ENCODE measurements at places on chromosomes 4 and X. TPM values are rescaled to one million over a fixed set of nuclear protein-coding genes. Genes with fewer than 3 reads are reported as not detected.

The SMIM31 gene
- not detected for polyA plus RNA-seq

The NUDT10 gene
- 17.1 TPM for polyA plus RNA-seq

The ALAS2 gene
- not detected for polyA plus RNA-seq

The FHDC1 gene
- 0.91 TPM for polyA plus RNA-seq

The RBM47 gene
- 2.7 TPM for polyA plus RNA-seq

The ERCC6L gene
- polyA plus RNA-seq, result 0.23 TPM

The REST gene
- 15.2 TPM for polyA plus RNA-seq

The FRG2 gene
- not detected for polyA plus RNA-seq

The NALF2 gene
- 0.20 TPM for polyA plus RNA-seq

The RHOXF2 gene
- not detected for polyA plus RNA-seq

The PRDM8 gene
- polyA plus RNA-seq, result 6.2 TPM

The PRRG3 gene
- 0.34 TPM for polyA plus RNA-seq

The TMEM156 gene
- polyA plus RNA-seq, result 1.1 TPM

The TMEM31 gene
- polyA plus RNA-seq, result 0.85 TPM

The ARX gene
- 78.0 TPM for polyA plus RNA-seq

The ALB gene
- polyA plus RNA-seq, result 0.18 TPM

The CCNA2 gene
- 1.2 TPM for polyA plus RNA-seq

The KANTR gene
- 8.4 TPM for polyA plus RNA-seq

The FRAS1 gene
- 1.4 TPM for polyA plus RNA-seq

The CRLF2 gene
- 0.25 TPM for polyA plus RNA-seq

The ODAPH gene
- polyA plus RNA-seq, result not detected

The TACR3 gene
- polyA plus RNA-seq, result 0.01 TPM

- DNase-seq, result no peak
These were observed 41.3 kb upstream of the PRKG2 start for GRCh38 chr4:81256059-81256970.

DNA sequence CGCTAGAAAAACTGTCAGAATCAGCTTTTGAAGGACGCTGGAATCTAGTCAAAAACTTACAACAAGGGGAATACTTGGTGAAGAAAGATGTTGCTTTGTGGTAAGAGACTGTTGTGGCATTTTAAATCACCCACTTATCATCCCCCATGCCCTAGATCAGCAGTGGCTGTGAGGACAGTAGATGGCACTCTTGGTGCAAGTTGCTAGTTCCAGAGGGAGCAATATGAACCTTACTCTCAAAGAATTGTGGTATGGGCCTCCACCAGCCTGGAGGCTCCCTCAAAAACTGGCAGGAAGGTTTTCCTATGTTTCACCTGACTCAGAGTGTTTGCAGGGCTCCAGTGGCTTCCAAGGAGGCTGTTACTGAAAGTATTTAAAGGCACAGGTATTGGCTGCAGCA, 37.7 kb upstream of the SLC16A2 start:
- peak; percentile 34 for DNase-seq

GRCh38 chr4:121182296-121182695, 18.2 kb upstream of the TNIP3 start:
- no peak for DNase-seq

GRCh38 chr4:26782830-26783202, 77.8 kb upstream of the STIM2 start:
- no peak for DNase-seq

GRCh38 chr4:142226014-142226413, 589.6 kb downstream of the IL15 start:
- DNase-seq, result no peak

- DNase-seq, result no peak
These were observed 506.6 kb downstream of the SH3BGRL start for GRCh38 chrX:81708487-81708886.

- DNase-seq, result no peak
These were observed 24.9 kb upstream of the HOPX start for GRCh38 chr4:56705966-56706365.

DNA sequence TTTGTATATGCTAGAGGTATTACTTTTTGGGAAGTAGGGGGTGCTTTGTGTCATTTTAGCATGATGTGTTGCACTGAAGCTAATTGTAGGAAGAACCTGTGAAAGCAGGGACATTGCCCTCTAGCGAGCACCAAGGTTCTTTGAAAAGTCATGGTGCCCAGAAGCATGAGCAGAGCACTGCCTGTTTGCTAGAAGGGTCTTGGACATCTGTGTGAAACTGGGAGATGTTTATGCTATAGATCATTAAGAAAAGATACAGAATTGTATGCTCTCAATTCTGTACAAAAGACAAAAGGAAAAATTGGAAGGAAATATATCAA, 14.7 kb downstream of the GRPR start:
- DNase-seq, result no peak

DNA sequence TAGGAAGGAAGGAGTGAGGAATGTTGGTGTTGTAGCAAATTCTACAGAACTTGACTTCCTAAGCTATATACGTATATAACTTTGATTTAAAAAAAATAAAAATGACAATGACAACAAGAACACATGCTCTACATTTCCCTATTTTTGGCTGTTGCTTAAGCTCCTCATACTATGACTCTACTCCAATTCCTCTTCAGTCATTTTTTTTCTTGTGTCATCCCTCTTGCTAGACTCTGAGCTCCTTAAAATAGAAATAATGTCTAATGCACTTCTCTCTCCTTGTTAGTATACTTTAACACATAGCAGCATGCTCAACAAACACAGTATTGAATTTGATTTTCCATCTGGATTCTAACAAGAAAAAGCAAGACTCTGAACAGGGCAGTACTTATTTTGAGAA, 144.0 kb downstream of the HDX start:
- DNase-seq, result no peak

DNA sequence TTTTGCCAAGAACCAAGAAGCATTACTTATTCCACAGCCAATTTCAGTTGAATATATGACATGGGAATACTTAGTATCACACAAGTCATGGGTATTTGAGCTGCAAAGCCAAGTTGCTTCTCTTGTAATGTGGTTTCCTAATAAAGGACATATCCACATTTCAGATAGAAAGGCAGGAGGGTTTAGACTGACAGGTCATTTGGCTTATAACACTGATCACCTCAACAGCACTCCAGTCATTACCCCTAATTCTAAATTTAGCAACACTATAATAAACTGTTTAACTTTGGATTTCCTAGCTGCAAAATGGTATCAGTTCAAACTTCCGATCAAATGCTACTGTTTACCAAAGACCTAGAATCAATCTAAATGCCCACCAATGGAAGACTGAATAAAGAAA, 114.0 kb upstream of the FTHL17 start:
- no peak for DNase-seq

GRCh38 chrX:153573984-153574383, 25.0 kb downstream of the CCNQ start:
- no peak for DNase-seq

GRCh38 chr4:159705334-159705733, 602.5 kb downstream of the RAPGEF2 start:
- DNase-seq, result no peak

DNA sequence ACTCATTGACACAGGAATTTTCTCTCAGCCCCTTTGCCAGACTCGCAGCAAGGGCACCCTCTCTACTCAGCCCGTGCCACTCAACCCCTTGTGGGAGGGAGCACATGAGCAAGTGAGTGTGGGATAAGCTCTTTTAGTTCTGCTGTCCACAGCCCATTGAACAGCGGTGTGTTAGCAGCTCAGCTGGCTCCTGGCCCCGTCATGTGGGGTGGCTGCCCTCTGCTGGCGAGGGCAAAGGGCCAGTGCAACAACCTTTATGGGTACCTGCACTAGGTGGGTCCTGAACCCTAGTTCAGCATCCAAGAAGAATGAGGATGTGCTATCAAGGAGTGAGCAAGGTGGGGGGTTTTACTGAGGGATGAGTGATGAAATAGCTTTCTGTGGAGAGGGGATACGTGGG, 85.0 kb upstream of the ZNF81 start:
- DNase-seq, result peak; percentile 27

- no peak for DNase-seq
These were observed 6.3 kb downstream of the GPR143 start for GRCh38 chrX:9759337-9759736.

- DNase-seq, result no peak
These were observed 7.2 kb upstream of the PITX2 start for GRCh38 chr4:110629780-110630687.

DNA sequence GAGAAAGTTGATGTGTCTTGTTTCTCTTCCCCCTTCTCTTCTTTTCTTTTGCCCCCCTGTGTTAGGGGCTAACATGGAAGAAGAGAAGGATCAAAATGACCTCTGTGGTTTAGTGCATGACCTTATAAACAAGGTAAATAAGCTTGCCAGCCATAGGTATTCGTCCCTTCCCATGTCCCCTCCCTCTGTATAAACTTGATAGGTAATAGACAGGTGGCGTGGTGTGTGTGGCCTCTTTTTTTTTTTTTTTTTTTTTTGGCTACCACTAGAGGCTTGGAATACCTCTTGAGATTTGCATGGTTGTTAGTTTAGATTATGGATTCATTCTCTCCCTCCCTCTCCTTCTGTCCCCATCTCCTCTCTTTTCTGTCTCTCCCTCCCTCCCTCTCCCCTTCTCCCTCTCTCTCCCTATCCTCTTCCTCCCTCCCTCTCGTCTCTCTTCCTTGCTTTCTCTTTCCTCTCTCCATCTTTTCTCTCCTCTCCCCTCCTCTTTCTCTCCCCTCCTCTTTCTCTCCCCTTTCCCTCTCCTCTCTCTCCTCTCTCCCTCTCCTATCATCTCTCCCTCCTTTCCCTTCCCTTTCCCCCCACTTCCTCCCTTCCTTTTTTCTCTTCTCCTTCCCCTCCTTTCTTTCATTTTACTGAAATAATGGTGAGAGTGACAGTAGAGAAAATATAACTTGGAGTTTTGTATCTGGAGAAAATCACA, 134.4 kb downstream of the AFF1 start:
- no peak for DNase-seq

DNA sequence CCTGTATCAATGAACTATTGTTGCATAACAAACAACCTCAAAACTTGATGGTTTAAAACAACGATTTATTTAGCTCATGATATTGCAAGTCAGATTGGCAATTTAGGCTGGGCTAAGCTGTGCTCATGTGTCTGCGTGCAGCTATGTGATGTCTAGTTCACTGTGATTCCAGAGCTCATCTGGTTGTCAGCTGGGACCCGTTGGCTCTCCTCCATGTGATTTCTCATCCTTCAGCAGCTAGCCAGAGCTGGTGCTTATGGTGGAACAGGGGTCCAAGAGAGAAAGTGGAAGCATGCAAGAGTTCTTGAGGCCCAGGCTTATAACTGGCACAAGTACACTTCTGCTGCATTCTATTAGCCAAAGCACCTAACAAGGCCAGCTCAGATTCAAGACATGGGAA, 28.8 kb upstream of the TRPC3 start:
- DNase-seq, result no peak

DNA sequence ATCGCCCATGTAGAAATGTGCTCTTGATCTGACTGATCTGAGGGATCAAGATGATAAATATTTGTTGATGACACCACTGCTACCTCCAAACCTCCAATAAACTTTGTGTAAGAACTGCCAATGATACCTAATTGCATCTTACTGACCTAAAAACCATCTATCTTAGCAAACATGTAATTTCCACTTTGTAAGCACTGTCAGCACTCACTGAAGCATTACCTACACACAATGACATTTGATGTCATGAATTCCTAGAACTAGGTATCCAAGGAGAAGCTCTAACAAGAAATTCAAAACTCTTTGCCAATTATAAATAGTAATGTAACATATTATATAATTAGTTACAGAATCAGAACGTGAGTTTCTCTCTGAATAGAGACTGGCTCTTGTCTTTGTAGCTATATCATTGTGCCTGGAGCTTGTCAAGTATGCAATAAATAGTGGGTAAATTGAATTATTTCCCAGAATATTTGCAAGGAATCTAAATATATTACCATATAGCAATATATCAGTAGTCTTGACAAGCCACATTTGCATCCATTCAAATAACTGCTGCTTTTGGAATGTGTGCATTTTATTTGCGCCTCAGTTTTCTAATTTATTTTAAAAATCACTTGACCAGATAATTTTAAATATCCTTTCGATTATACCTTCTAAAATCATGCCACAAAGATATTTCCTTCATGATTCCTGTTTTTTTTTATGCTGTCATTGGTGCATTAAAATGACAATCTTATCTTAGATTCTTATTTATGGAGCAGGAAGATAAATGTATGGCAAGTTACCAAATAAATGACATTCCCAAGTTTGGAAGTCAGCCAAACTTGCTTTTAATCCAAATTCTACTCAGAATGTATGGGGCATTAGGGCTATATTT, 232.3 kb upstream of the NEIL3 start:
- DNase-seq, result no peak

GRCh38 chr4:94574616-94575015, 122.9 kb downstream of the PDLIM5 start:
- DNase-seq, result no peak

DNA sequence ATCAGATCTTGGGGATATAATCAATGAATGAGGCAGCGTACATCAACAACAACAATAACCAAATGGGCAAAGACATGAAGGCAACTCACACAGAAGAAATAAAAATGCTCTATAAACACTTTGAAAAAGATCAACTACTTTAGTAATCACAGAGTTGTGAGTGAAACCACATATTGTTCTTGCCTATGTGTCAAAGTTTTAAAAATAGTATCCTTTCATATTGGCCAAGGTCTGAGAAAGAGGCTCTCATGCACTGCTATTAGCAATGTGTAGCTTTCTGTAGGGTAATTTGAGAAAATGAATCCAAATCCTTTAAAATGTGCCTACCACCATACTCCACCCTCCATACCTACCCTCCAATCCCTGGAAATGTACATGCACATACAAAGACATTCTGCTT, 25.0 kb downstream of the COQ2 start:
- DNase-seq, result no peak

- no peak for DNase-seq
These were observed 31.3 kb downstream of the IL13RA2 start for GRCh38 chrX:114985967-114986592.

- no peak for DNase-seq
These were observed 4.1 kb upstream of the WFS1 start for GRCh38 chr4:6265546-6265945.

- no peak for DNase-seq
These were observed 687.2 kb downstream of the FAM133A start for GRCh38 chrX:94361241-94361640.

DNA sequence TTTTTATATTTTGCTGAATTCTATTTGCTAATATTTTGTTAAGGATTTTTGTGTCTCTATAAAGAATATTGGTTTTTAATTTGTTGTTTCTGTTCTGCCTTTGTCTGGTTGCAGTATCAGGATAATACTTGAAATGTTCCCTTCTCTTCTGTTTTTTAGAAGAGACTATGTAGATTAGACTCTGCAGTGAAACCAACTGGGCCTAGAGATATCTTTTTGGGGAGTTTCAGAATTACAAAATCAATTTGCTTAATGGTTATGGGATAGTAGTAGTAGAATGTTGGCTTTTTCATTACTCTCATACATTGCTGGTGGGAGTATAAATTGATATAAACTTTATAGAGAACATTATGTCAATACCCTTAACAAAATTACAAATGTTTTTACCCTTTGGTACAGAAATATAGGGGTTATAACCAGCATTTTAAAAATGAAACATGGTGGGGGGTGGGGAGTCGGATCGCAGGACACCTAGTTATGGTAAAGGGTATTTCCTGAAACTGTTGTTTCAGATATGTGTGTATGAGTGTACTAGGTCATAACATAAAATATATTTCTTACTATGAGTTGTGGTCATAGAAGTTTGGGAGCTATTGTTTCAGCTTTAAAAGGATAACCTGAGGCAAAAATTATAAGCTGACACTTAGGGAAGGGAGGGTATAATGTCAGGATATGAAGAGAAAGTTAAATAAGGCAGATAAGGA, 29.0 kb downstream of the CLOCK start:
- DNase-seq, result no peak

- DNase-seq, result no peak
These were observed 208.6 kb upstream of the ETNPPL start for GRCh38 chr4:108971473-108971872.

Measured in ovary (tissue), 10 donors.